Hypothalamus (tissue), 51 donors: ENCODE measurements at places on chromosomes 7 and 10.

GRCh38 chr10:49634069-49634660 lies 20.3 kb downstream of the CHAT start:
- no peak for DNase-seq

DNA sequence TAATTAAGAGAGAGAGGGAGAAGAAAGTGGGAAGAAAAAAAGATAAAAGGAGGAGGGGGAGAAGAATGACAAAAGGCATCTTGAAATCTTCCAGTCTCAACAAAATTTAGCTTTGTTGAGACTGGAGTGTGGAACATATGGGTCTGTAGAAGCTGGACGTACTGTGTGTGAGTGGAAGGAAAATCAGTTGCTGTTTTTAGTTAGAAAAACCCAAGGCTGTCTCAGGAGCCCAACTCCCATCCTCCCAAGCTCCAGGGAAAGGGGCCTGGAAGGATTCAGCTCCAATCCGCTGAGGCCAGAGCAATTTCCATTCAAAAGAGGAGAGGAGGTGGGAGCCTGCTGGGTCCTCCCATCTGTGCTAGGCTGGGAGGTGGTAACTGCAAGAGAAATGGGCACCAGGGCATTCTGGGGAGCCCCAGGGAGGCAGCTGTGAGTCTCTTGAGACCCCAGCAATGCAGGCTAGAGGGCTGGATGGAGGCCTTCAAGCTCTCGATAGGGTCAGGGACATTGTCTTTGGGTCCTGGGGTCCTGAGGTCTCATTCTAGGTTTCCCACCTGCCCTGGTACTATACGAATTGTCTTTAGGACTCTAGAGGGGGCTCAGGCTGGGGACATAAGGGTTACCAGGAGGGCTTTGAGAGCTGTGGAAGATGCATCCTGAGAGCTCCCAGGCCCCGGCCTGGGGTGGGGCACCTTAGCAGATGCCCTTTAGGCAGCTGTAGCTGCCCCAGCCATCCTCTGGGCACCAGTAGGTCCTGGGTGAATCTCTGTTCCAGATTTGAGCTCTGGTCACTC lies 21.4 kb downstream of the ADCYAP1R1 start:
- DNase-seq, result no peak

GRCh38 chr7:96314402-96315124 lies 7.3 kb downstream of the SLC25A13 start:
- no peak for DNase-seq

DNA sequence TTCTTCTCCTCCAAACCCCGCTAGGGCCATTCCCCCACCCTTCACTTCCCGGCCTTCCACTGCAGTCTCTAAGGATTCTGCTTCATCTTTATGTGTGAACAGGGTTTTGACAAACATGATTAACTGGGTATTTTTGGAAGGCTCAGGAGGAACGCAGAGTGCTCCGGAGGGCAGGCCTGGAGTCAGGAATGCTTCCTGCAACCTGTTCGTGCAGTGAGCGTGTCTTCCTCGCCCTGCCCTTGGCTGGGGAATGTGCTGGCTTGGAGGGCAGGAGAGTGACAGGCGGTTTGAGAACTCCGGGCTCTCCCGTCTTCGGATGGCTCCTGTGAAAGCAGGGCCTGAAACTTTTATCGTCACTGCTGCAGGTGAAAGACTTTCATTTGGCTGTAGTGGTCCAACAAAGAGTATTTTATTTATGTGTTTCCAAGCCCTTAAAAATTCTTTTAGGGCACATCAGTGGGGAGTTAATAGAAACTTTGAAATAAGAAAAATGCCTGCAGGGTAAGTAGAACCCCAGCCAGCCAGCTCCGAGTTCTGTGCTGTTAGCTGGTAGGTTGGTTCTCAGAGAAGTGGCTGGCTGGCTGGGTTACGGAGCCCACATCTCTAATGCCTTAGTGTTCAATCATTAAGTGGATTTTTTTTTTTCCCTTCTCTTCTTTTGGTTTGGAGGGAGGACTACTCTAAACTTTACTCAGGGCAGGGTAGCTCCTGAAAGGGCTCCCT lies 51.0 kb downstream of the TCF7L2 start:
- DNase-seq, result no peak

DNA sequence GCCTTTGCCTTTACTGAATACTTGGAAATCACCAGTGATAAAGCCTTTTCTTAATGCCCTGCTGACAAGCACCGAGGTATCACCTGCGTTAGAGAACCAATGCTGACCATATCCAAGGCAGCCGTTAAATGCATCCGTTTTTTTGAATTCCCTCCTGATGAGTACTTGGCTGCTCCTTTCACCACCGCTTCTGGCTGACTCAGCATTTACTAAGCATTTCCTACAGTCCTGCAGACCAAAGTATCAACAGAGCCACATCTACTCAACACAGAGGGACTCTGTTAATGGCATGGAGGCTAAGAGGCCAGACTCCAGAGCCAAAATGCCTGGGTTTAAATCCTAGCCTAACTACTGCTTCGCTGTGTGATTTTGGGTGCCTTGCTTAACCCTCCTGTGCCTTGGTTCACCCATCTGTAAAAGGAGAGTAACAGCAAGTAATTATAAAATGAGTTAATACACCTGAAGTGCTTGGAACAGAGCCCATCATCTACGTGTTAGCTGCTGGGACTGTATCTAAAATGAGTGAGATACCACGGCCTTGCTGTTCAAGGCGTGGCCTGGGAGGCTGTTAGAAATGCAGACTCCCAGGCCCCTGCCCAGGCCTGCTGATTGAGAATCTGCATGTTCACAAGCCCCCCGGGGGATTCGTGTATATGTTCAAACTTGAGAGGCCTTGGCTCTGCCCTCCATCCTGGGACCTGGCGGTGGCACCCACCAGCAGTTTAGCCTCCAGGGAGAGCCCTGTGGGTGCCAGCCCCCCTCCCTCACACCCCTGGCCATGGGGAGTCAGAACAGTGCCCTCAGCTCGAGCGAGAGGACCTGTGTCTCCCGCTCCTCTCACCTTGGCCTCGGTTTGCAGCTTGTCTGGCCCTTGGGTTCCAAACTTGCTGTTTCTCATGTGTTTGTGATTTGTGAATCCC lies 30.8 kb upstream of the EFCAB10 start:
- no peak for DNase-seq

GRCh38 chr7:138154661-138155060 lies 78.4 kb downstream of the AKR1D1 start:
- DNase-seq, result no peak

DNA sequence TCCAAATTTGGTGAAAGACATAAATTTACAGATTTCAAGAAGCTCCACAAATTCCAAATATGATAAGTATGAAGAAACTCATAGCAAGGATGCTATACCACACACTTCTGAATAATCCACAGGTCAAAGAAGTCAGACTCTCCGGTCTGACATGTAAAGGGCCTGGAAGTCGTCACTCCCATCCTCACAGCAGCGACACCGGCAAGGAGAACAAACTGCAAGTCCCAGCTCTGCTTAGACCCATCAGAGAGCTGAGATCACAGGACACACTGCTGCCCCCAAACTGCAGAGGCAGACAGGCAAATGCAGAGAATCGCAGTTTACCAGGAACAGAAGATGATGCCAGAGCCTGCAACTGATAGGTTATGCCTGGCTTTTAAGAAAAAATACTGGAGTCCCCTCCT lies 62.0 kb downstream of the AMZ1 start:
- no peak for DNase-seq

DNA sequence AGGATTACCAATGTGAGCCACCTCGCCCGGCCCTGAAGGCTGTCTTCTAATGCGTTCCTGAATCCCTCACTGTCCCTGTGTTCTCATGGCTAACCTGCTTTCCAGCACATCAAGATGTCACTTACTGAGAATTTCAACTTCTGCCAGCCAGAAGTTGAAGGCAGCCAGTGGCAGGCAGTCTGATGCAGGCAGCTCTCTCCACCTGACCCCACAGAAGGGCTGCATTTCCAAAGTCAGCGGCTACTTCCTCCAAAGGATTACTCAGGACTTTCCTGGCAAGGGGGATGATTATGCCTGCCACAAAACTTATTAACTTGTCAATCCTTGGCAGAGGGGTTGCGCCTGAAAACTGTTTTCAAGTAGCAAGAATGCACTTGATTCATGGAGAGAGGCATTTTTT lies 1219.4 kb downstream of the TYW1 start:
- peak; percentile 41 for DNase-seq

DNA sequence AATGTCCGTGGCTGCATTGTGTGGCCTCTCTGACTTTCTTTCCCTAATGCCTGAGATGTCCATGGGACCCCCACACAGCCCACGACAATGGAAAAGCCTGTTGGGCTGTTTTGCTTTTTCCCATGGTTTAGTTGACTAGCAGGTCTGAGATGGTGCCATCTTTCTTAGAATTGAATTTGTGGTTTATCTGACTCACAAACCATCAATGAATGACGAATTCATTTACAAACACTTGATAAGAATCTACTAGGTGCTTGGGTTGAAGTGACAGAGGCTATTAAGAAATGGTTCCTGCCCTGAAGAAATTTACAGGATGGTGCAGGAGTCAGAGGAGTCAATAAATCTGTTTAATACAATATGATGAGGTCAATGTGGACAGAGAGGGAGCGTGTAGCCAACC lies 75.4 kb downstream of the OTUD1 start:
- no peak for DNase-seq

DNA sequence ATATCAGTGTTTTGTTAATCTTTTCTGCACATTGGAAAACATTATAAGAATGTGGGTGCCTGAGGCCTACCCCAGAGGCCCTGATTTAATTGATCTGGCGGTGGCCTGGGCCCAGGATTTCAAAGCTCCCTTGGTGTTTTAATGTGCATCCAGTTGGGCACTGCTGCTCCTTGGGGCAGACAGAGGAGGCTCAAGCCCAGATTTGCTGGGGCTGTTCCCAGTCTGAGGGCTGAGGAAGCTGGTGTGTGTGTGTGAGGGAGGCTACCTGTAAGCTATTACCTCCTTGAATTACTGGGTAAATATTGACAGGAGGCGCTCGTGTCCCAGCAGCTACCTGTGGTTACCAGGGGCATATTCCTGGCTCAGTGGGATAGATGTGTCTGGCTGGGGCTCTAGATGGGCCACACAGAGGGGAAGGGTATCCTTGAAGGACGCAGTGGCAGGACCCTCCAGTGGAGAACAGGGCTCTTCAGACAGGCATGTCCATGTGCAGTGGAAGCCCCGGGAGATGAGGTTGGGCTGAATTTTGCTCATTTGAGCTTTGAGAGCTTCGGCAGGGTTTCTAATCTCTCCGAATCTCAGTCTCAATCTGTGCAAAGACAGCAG lies 975.4 kb upstream of the ZNF722 start:
- no peak for DNase-seq

DNA sequence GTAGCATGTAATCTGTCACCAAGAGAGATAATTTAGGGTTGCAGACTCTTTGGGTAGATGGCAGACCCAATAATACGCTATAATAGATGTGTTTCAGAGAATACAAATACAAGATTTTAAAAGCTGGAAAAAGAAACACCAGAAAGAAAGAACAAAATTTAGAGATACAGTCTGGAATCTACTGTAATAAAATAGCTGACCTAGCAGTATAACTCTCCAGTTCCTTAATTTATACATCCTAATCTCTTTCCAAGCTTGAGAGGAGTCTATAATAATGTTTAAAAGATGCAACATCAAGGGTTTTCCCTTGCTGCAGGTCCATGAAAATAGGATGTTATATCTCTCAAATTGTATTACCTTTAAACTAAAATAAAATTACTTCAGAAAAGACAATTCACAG lies 27.2 kb upstream of the GPR22 start:
- no peak for DNase-seq

GRCh38 chr10:29635711-29636144 lies 957 bp upstream of the SVIL start:
- DNase-seq, result no peak

DNA sequence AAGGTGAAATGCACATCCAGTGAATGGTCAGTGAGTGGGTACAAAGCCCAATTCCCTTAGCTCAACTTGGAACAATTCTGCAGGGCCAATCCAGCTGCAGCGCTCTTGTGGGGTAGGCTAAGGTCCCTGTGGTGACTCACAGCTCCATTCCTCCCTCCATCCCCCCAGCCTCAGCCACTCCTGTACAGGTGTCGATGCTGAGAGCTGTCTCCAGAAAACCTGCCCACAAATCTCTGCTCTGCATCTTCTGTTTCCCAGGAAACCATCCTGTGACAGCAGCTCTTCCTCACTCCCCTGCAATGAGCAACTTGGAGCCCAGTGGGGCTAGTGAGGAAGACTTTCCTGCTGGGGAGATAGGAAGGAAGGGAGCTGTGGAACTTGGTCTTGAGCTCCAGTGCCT lies 244.7 kb upstream of the GPR26 start:
- no peak for DNase-seq

DNA sequence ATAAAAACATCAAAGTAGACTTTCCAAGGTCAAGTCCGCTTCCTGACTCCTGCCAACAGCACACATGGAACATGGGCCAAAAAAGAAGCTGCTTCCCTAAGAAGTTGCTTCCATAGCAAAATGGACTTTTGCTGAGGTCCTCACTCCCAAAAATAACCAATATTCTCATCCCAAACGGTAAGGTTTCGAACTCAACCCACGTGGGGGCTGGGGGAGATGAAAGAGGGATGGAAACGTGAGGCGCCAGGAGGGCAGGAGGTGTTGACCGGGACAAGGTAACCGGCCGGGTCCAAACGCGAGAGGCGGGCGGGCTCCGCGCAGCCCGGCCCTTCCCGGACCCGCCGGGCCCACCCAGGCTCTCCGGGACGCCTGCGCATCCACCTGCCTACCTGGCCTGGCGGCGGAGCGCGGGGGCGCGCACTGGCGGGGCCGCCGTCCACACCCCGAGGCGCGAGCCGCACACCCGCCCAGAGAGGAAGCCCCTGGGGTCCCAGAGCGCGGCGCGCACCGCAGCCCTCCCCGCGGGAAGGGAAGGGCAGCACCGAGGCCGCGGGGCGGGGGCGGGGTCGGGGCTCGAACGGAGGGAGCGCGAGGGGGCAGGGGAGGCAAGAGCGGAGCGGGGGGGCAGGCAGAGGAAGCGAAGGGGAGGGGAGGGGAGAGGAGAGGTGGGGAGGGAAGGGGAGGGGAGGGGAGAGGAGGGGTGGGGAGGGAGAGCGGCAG lies 742 bp downstream of the LMBR1 start:
- DNase-seq, result no peak

DNA sequence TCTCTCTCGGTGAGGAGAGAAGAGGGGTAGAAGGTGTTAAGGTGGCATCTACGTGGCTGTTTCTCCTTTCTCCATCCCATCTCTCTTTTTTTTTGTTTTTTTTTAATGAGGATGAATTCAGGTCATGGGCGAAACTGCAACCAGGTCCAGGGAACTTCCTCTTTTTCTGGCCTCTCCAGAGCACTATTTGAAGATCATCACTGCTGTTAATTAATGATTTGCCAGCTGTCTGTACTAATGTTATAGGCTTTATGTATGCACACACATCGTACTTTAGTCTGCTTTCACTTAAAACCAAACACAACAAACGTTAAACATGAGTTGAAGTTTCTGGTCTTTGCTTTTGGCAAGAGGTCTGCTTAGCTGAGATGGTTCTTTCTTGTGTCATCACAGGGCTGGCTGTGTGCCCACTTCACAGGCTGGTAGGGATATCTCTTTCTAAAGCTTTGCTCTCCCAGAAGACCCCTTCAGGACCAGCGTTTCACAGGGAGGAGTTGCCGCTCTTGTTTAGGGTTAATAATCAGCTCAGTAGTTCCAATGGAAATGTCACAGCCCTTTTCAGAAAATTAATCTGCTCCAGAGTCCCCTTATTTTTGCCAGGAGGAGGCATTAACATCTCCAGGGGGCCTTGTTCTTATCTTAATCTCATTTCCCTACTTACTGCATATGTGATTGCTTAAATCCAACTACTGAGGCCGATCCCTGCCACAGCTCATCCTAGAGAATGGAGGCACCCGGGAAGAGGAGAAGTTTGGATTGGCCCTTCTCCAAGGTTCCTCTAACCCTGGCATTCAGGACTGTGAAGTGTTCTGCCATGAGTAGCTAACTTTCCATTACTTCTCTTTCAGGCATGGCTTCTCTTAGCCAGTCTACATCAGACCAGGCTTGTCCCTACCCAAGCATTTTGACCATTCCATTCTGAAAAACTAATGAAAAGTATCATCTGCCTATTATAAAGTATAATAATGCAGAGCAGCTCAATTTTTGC lies 273.9 kb upstream of the NFE2L3 start:
- no peak for DNase-seq
